T-helper 2 cell (primary cell): ENCODE measurements at places on chromosomes 2 and 18.
A peak's percentile ranks its signal among the peaks of the same experiment; 100 is the strongest.

GRCh38 chr18:58390399-58390798 lies 238.5 kb downstream of the ALPK2 start:
- no peak for DNase-seq

- no peak for DNase-seq
These were observed 7.1 kb upstream of the TMEM163 start for GRCh38 chr2:134725876-134726275.

DNA sequence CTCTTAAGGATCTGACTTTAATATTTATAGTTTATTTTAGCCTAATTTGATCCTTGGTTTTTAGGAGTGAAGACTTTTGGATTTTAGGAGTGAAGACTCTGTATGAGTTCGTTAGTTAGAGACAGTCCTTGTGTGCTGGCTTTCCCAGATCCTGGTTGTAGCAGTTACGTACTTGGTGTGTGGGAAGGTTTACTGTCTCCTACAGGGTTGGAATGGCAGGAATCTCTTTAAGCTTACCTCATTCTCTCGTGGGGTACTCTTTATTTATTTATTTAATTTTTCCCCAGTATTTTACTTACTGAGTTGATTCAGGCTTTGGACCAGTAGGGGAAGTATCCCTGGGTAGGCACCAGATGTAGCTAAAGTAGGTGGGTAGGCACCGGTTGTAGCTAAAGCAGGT lies 1.8 kb upstream of the CXCR2 start:
- DNase-seq = no peak

GRCh38 chr2:239055756-239056493 lies 208.0 kb downstream of the TWIST2 start:
- no peak for DNase-seq

GRCh38 chr2:12918835-12919445 lies 202.2 kb downstream of the TRIB2 start:
- no peak for DNase-seq

- no peak for DNase-seq
These were observed 218.6 kb downstream of the HRH4 start for GRCh38 chr18:24679062-24679461.

DNA sequence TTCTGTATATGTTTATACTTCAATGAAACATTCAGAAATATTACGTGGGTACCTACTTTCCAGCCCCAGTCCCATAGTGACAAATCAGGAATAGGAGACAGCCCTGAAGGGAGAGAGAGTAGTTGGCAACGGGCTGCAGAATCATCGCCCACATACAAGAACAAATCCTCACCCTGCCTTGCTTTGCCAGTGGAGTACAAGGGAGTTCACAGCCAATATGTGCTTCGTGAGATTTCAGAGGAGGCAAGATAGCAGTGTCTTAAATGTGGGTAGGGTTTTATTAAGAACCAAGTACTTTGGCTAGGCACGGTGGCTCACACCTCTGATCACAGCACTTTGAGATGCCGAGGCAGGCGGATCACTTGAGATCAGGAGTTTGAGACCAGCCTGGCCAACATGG lies 40.3 kb upstream of the PKDCC start:
- DNase-seq = no peak

DNA sequence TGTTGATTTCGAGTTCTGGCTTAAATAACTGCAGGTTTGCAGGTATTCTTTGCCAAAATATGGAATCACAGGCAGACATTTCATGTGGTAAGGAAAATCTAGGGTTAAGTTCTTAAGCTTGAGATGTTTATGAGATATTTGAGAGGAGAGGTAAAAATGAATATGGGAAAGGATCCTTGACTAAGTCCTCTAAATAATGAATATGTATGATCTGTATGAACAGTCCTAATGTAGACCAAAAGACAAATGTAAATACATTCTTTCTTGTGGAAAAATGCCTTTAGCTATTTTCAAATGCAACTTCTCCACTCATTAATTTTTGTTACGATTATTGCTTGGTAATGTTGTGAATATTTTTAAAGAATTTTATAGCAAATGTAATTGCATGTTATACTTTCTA lies 1632.6 kb downstream of the SUCLG1 start:
- DNase-seq = no peak

DNA sequence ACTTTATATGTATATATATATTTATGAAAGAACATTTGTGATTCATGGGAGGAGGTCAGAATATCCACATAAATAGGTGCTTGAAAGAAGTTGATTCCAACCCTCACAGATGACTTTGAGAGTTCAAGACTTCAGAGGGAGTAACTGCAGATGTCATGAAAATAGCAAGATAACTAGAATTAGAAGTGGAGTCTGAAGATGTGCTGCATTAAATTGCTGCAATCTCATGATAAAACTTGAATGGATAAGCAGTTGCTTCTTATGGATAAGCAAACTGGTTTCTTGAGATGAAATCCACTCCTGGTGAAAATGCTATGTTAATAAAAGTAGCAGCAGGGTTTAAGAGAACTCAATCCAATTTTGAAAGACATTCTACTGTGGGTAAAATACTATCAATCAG lies 40.2 kb downstream of the G6PC2 start:
- DNase-seq = no peak

DNA sequence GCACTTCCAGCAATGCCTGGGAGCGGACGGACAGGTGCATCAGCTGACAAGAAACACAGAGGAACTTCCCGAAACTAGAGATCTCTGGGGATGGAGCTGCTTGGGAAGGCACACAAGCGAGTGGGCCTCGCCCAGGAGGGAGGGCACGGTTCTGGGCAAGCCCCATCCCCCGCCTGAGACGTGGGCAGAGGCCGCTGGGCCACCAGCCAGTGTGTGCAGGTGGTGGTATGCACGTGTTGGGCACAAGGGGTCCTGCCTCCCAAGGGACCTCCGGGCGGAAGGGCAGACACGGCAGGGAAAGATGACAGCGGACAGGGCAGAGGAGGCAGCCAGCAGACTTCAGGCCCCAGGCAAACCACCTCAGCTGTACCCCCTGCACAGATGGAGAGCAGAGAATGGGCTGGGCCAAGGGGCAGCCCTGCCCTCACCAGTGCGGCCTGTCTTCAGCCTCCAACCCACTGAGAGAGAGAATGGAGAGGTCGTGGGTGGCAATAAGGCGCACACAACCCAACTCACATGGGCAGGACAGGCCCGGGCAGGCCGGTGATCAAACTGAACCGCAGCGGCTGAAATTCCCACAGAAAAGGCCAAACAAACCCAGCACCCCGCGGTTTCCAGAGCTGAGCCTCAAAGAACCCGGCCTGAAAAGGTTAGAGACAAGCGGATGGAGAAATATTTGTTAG lies 51.2 kb downstream of the HDAC4 start:
- no peak for DNase-seq

GRCh38 chr18:62448426-62448825 lies 74.4 kb upstream of the ZCCHC2 start:
- DNase-seq = no peak

DNA sequence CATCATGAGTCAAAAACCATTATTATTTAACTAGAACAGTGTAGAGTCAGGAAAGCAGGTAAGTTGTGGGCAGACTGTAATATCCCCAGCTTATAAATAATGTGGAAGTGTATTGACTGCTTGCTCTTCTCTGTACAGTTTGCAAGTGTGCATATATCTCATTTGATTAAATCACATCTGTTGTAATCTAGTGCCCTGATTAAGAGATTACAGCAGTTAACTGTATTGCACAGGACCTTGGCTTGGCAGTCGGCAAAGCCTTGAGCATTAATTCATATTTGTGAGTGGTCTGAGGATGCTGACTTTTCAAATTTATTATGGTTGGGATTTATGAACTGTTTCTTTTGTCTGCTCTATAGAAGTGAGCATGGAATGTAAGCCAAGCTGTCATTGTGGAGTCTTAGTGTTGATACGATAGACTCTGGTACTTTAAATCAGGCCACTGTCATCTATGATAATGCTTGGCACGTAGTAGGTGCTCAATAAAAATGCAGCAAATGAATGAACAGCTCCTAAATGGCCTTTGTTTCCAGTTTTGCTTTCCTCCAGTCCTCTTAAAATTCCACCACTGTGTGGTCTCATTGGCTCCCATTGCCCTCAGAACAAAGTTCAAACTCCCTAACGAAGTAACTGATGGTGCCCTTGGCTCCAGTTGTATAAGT lies 48.3 kb downstream of the RAB31 start:
- no peak for DNase-seq

DNA sequence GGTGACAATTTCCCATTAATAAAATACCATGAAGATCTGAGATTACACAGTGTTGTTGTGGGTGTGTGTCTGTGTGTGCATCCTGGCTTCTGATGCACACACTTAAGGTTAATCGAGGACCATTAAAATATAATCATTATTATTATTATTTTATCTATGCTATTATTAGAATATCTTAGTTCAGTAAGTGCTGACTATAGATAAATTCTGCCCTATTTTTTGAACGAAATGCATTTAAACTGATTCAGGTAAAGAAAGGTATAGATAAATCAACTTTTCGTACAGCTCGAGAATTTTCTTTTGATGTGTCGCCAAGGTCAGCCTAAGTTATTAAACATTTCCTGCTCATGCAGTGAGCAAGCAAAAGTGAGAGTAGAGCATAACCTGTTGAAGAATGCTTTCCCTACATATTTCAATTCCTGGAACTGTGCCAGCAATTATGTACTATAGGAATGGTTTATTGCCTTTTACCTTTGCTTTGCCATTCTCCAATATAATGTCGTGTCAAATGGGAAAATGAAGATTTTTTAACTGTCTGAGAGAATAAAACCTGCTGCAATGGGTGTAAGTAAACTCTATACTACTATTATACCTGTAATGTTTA lies 25.8 kb downstream of the KCNJ3 start:
- DNase-seq = no peak

DNA sequence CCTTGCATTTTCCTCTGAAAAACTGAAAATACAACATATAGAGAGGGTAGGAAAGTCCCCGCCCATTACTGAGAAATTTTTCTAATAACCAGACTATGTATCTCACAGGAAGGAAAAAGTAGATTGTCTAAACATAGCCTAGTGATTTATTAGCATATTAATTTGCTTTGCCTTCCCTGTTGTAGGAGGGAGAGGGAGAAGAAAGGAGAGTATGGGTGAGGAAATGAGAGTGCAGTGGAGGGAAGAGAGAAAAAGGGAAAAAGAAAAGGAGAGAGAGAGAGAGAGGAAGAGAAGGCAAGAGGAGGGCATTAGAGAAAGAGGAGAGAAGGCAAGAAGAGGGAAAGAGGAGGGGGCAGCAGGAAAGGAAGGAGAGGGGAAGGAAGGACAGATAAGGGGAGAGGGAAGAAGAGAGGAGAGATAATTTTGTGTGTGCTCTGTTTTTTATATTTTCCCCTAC lies 3.6 kb upstream of the KYNU start:
- no peak for DNase-seq

- DNase-seq = no peak
These were observed 163.0 kb downstream of the MREG start for GRCh38 chr2:215850380-215850779.

DNA sequence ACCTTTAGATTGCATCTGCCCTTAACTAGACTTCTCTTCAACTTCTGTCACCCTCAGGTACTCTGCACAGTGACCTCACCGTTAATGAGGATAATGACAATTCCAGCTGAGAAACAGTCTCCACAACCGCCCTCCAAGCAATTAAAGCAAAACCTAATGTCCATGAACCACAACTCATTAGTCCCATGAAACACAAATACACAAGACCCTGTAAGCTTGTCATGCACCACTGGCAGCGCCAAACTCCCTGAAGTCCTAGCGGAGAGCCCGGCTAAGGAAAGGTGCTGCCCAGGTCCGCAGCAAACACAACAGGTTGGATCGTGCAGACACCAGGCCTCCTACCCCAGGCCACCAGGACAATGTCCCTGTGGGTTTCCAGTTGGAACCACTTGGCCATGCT lies 7.4 kb downstream of the SMAD7 start:
- no peak for DNase-seq

DNA sequence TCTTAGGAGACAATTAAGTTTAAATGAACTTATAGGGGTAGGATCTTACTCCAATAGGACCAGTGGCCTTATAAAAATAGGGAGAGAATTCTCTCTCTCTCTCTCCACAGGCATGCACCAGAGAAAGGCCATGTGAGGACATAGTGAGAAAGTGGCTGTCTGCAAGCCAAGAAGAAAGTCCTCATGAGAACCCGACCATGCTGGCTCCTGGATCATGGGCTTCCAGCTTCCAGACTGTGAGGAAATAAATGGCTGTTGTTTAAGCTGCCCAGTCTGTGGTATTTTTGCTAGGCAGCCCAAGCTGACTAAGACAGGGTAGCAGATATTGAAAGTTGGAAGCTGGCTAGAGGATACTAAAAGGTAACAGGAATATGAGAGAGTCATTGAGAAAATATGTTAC lies 454.0 kb downstream of the NBAS start:
- DNase-seq = no peak

DNA sequence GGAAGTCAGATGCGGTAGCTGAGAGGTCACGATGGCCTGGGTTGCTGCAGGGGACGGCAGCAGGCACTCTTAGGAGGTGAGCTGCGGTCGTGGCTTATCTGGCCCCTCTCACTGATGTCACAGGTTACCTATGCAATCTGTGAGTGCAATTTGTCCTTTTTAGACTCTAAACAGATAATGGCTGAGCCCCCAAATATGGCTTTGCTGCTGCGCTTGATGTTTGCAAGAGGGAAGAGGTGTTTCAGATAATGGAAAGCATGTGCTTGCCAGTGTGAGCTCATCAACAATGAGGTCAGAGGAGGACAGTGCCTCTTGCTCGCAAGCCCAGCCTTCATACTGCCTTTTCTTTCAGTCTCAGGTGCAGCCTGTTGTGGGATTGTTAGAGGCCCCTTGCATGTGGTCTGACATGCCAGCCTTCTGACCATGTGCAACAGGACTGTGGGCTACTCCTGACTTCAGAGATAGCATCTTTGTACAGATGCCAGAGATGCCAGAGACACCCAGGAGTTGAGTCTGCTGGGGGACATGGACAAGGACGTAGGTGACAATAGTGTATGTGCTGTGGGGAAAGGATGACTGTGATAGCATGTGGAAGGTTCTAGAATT lies 151.3 kb downstream of the TANC1 start:
- no peak for DNase-seq

- DNase-seq = no peak
These were observed 111.2 kb downstream of the MYO5B start for GRCh38 chr18:50083708-50084107.

DNA sequence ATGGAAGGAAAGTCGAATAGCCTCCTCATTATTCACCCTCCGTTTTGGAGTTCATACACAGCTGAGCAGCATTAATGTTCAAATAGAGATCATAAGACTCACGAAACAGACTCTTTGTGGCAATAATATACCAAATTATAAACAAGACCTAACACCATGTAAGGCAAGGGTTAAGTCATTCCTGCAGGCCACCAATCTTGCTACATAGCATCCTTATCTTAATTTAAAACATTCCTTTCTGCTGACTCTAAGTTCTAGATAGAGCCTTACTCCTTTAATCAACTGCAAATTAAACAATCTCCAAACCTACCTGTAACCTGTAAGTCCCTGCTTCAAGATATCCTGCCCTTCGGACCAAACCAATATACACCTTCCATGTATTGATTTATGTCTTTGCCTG lies 178.0 kb downstream of the PDE11A start:
- no peak for DNase-seq

DNA sequence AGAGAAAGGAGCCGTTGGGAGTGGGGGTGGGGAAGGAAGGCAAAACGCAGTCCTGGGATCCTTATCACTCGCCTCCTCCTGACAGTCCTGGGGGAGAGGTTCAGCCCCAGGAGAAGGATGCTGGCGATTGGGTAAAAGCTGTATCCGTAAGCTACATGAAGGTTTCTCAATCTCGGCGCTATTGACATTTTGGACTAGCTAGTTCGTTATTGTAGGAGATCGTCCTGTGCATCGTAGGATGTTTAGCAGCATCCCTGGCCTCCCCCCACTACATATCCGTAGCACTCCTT lies 511 bp upstream of the TP53I3 start:
- no peak for DNase-seq

GRCh38 chr2:29314816-29315571 lies 199.8 kb downstream of the CLIP4 start:
- DNase-seq = peak; percentile 22

GRCh38 chr2:95075440-95076132 lies 46.0 kb downstream of the MRPS5 start:
- DNase-seq = no peak
